Caco-2 (cell line): ENCODE measurements at places on chromosomes 4 and X. TPM values are rescaled to one million over a fixed set of nuclear protein-coding genes. Genes with fewer than 3 reads are reported as not detected.

The NOX1 gene
- 13.2 and 15.7 TPM in 2 replicates for total RNA-seq

The MAGEE2 gene
- total RNA-seq, result not detected in 2 replicates

The HSFX4 gene
- total RNA-seq, result not detected in 2 replicates

DNA sequence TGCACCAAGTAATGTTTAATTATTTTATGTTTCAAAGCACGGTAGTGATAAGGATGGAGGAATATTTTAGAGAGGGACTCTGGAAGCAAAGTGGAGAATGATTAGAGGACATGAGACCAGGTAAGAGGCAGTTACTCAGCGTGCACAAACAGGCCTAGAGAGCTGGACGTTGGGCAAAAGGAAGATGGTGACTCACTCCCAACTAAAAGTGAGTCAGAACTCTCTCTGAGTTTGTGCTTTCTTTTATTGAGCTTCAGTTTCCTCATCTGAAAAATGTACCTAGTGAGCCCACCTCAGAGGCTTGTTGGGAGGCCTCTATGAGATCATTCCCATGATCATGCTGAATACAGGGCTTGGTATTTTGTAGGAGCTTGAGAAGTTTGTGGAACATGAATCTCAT, 1.6 kb upstream of the ZC4H2 start:
- no peak for DNase-seq
- H3K36me3 ChIP-seq, result no peaks in the 10 kb centered on the region
- H3K4me1 ChIP-seq, result no peaks in the 10 kb centered on the region
- H3K27ac ChIP-seq, result no peak overlapping the region
- H3K27me3 ChIP-seq, result no peaks in the 10 kb centered on the region
- H3K4me3 ChIP-seq, result no peak overlapping the region

GRCh38 chr4:101304916-101305315, 42.4 kb downstream of the PPP3CA start:
- H3K36me3 ChIP-seq, result no peaks in the 10 kb centered on the region; the same call in 1 of the 2 replicates
- H3K4me3 ChIP-seq, result no peak overlapping the region
- H3K4me1 ChIP-seq, result no peaks in the 10 kb centered on the region

GRCh38 chrX:11311706-11312105, 18.5 kb downstream of the AMELX start:
- H3K36me3 ChIP-seq, result no peaks in the 10 kb centered on the region
- H3K4me3 ChIP-seq, result no peak overlapping the region
- no peaks in the 10 kb centered on the region for H3K27me3 ChIP-seq
- no peak overlapping the region for H3K27ac ChIP-seq
- DNase-seq, result no peak
